H1 (cell line): ENCODE measurements at places on chromosomes 1 and 21. TPM values are rescaled to one million over a fixed set of nuclear protein-coding genes. Genes with fewer than 3 reads are reported as not detected.

DNA sequence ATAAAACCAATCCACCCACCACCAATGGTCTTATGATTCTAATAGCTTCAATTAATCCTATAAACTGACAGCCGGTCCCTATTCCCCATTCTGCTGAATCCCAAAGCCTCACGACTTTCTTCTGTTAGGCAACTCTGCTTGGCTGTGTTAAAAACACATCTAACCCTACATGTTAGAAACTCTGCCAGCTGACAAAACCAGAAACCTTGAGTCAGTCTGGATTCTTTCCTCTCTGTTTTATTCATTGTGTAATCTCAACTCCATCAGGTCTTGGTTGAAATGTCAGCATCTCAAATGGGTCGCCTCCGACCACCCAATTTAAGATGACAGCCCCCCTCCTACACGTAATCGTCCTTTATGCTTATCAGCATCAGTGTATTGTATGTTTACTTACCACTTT lies 312.1 kb downstream of the DISC1 start:
- H3K4me1 ChIP-seq, result no peaks in the 10 kb centered on the region
- DNase-seq, result no peak
- H3K36me3 ChIP-seq, result no peaks in the 10 kb centered on the region
- no peak overlapping the region for H3K27ac ChIP-seq
- H3K4me3 ChIP-seq, result no peak overlapping the region

GRCh38 chr1:952201-952600 lies 6.9 kb downstream of the NOC2L start:
- H3K27me3 ChIP-seq, result no peaks in the 10 kb centered on the region
- no peak overlapping the region for H3K4me3 ChIP-seq
- no peaks in the 10 kb centered on the region; the same call in 1 of the 2 replicates for H3K4me1 ChIP-seq
- no peak for DNase-seq

The CXADR gene
- 142 and 145 TPM in 2 replicates for total RNA-seq

The S100A9 gene
- not detected in 2 replicates for total RNA-seq

The PRELP gene
- total RNA-seq, result 0.13 and 0.19 TPM in 2 replicates

DNA sequence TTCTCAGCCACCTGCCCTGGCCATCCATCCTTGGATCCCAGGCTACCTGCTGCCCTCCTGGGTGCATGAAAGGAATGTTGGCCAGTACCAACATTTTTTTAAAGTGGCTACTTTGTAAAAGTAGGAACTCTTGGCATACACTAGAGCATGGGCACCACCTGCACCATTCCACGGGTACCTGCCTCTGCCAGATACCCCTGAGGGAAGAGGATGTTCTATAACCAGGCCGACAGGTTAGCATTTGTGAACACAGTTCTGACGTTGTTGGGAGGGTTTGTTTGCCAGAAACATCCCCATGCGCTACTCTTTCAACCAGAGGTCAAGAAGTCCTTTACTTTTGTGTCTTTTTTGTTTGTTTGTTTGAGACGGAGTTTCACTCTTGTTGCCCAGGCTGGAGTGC lies 43.0 kb downstream of the EVA1C start:
- 0 out of 2 replicates have a peak, but pooled peaks cover 3% of the 10 kb centered on the region for H3K4me1 ChIP-seq
- H3K4me3 ChIP-seq, result no peak overlapping the region
- H3K36me3 ChIP-seq, result no peaks in the 10 kb centered on the region
- H3K27ac ChIP-seq, result no peak overlapping the region

The CAPN9 gene
- 0.22 and 0.44 TPM in 2 replicates for total RNA-seq

The HCN3 gene
- 5.5 and 6.4 TPM in 2 replicates for total RNA-seq

DNA sequence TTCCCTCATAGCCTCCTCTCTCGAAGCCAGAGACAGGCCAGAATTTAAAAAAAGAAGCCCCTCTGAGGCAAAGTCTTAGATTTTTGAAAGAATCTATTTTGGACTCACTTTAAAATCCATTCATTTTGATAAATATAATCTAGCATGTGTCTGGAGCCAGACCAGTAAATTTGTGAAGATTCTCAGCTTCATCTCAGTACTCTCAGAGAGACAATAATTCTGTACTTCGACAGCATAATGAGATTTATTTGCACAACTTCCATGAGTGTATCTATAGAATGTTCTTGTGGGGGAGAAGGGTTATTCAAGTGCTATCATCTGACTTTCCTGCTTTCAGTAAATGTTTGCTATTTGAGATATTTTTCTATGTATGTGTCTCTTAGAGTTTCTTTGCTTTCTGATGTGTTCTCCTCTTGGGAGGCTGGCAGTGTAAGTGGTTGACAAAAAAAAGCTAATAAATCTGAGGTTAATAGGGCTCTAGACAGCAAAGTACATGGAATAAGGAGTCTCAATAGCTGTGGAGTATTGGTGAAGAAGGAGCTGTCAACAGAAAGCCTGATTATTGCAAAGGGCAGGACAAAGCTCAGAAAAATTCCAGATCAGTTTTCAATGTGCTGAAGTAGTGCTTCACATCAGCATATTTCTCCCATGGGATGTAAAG lies 223.0 kb downstream of the PTBP2 start:
- no peaks in the 10 kb centered on the region for H3K27me3 ChIP-seq
- no peaks in the 10 kb centered on the region for H3K36me3 ChIP-seq
- H3K4me1 ChIP-seq, result no peaks in the 10 kb centered on the region
- H3K27ac ChIP-seq, result no peak overlapping the region

The CFHR2 gene
- not detected in 2 replicates for total RNA-seq

GRCh38 chr1:241964550-241965282 lies 7.1 kb downstream of the BECN2 start:
- H3K27me3 ChIP-seq, result no peaks in the 10 kb centered on the region
- DNase-seq, result no peak
- no peak overlapping the region for H3K4me3 ChIP-seq
- H3K27ac ChIP-seq, result no peak overlapping the region
- H3K36me3 ChIP-seq, result no peaks in the 10 kb centered on the region

DNA sequence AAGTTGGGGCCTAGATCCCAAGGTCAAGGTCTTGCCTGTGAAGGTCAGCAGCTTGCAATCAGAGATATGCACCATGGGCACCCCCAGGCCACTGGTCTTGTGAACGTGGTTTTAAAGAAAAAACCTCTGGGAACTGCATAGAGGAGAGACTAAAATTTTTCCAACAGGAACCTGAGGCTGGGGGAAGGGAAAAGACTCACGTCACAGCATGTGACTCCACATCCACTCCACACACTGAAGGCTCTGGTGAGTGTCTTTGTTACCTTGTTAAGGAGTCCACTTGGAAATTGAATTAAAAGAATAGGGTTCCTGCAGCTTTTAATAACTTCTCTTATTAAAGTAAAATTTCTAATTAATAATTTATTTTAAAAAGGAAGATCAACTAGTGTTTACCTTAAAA lies 224.9 kb downstream of the DAB1 start:
- H3K27me3 ChIP-seq, result peaks cover 10% of the 10 kb centered on the region
- H3K4me1 ChIP-seq, result peaks cover 24% of the 10 kb centered on the region
- H3K36me3 ChIP-seq, result no peaks in the 10 kb centered on the region
- no peak overlapping the region for H3K27ac ChIP-seq
- no peak overlapping the region for H3K4me3 ChIP-seq
- no peak for DNase-seq

DNA sequence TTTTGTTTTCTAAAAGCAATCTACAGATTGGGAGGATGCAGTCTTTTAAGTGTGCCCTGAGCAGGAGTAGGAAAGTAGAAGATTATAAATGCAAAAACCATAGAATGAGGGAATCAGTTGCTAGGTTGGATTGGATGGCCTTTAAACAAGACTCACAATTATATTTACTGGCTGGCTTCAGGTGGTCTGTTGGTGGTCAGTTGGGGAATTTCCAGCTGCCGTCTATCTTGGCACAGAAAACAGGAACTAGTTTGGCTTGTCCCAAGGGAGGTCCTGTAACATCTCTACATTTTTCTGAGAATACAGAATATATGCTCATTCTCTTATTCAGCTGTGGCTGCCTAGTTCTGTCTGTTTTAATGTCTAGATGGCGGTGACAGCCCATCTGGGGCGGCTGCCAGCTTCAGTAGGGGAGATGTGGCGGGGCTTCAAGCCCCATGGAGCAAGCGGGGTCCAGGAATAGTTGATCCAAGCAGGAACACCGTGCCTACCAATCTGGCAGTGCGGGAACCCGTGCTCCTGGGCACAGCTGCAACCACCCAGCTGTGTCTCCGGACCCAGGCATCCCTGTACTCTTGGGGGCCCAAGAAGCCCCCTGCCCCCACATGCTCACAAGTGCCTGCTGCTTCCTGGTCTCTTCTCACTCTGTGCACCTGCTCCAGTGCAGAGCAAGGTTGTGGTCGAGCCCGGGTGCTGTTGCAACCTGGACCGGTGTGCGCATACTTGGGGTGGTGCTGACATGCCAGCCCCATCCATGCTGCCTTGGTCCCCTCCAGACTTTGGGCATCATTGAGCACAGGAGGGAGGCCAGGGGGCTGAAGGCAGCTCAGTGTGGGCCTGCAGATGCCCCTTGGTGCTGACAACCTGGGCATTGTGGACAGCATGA lies 1182.6 kb downstream of the AMY1C start:
- no peaks in the 10 kb centered on the region for H3K36me3 ChIP-seq
- no peaks in the 10 kb centered on the region for H3K27me3 ChIP-seq
- H3K4me3 ChIP-seq, result no peak overlapping the region
- H3K4me1 ChIP-seq, result 0 out of 2 replicates have a peak, but pooled peaks cover under 1% of the 10 kb centered on the region
- no peak overlapping the region for H3K27ac ChIP-seq
- DNase-seq, result no peak

The LRRN2 gene
- total RNA-seq, result 2.3 and 2.5 TPM in 2 replicates

- H3K4me1 ChIP-seq, result no peaks in the 10 kb centered on the region
- H3K36me3 ChIP-seq, result no peaks in the 10 kb centered on the region
- H3K4me3 ChIP-seq, result no peak overlapping the region
Measured at GRCh38 chr1:178495158-178495557, 1.6 kb downstream of the CLEC20A start.

DNA sequence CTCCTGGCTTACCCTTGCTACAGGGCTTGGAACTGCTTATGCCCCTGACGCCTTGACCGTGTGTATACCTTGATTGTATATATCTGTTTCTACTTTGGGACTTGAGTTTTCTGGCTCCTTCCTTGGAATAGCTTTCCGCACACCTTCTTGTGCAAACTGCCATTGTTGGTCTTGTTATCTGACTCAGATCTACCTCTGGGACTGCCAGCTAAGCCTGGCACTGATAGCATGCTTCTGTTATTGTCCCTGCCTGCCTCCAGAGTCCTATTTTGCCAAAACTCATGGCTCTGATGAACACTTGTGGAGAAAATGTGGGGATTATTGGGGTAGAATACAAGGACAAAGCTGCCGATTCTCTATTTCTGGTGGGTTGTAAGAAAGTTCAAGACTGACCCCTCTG lies 15.4 kb downstream of the FMOD start:
- no peaks in the 10 kb centered on the region for H3K27me3 ChIP-seq
- no peak for DNase-seq
- H3K4me1 ChIP-seq, result no peaks in the 10 kb centered on the region; the same call in 1 of the 2 replicates
- no peaks in the 10 kb centered on the region for H3K36me3 ChIP-seq
- H3K27ac ChIP-seq, result no peak overlapping the region

GRCh38 chr1:55402142-55402541 lies 187.0 kb upstream of the USP24 start:
- no peaks in the 10 kb centered on the region for H3K4me1 ChIP-seq
- H3K36me3 ChIP-seq, result no peaks in the 10 kb centered on the region
- no peaks in the 10 kb centered on the region for H3K27me3 ChIP-seq
- no peak overlapping the region for H3K27ac ChIP-seq

DNA sequence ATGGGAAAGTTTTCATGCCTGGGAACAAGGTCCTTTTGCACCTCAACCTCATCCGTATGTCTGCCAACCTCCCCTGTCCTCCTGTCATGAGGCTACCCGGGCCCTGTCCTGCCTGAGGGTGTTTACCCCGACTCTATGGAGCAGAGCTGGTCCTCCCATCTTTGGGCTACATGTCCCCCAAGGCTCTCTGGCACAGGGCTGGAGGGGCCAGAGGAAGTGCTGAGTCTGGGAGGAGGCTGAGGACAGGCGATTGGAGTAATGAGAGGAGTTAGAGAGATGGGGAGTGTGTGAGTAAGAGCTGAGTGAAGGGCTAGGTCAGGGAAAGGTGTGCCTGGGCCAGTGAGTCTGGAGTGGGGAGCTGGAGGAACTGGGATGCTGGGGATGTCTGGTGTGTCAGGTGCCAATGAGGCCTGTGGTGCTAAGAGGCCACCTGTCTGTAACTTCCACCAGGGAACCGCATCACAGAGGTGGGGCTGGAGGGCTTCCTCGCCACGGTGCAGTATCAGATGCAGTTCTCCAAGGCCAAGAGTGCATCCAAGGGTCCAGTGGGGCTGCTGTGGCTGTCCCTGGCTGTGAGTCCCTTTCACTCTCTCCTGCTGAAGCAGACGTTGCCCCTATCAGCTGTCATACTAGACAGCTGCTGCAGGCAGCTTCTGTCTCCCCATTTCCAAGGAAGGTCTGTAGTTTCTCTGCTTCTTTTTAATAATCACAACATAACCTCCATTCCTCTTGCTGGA lies 11.7 kb downstream of the LRRC71 start:
- 0 out of 2 replicates have a peak, but pooled peaks cover 4% of the 10 kb centered on the region for H3K4me1 ChIP-seq
- no peak overlapping the region for H3K4me3 ChIP-seq
- peaks cover 6% of the 10 kb centered on the region for H3K27me3 ChIP-seq
- DNase-seq, result no peak

The NT5C1A gene
- total RNA-seq, result not detected in 2 replicates

- no peaks in the 10 kb centered on the region for H3K4me1 ChIP-seq
- H3K27ac ChIP-seq, result no peak overlapping the region
- no peaks in the 10 kb centered on the region for H3K36me3 ChIP-seq
- no peaks in the 10 kb centered on the region for H3K27me3 ChIP-seq
- no peak for DNase-seq
Measured at GRCh38 chr1:47794530-47794929, 202.7 kb downstream of the TRABD2B start.

GRCh38 chr1:2783435-2784397 lies 17.8 kb downstream of the TTC34 start:
- no peak overlapping the region for H3K4me3 ChIP-seq
- no peaks in the 10 kb centered on the region for H3K36me3 ChIP-seq
- DNase-seq, result no peak
- no peak overlapping the region for H3K27ac ChIP-seq
- no peaks in the 10 kb centered on the region for H3K27me3 ChIP-seq
- H3K4me1 ChIP-seq, result peaks cover 2% of the 10 kb centered on the region; the same call in 1 of the 2 replicates

The SIM2 gene
- 0.26 and 0.34 TPM in 2 replicates for total RNA-seq

The KRTAP20-1 gene
- total RNA-seq, result not detected in 2 replicates

GRCh38 chr21:15051644-15052458 lies 12.9 kb downstream of the NRIP1 start:
- no peaks in the 10 kb centered on the region for H3K36me3 ChIP-seq
- peaks cover 23% of the 10 kb centered on the region; the same call in 1 of the 2 replicates for H3K4me1 ChIP-seq
- no peaks in the 10 kb centered on the region for H3K27me3 ChIP-seq
- no peak overlapping the region for H3K4me3 ChIP-seq
- H3K27ac ChIP-seq, result no peak overlapping the region
- no peak for DNase-seq

- H3K27me3 ChIP-seq, result no peaks in the 10 kb centered on the region
- H3K4me3 ChIP-seq, result no peak overlapping the region
- H3K27ac ChIP-seq, result no peak overlapping the region
- DNase-seq, result no peak
- H3K36me3 ChIP-seq, result no peaks in the 10 kb centered on the region
Measured at GRCh38 chr1:3168678-3169077, 99.7 kb downstream of the PRDM16 start.

The KIF2C gene
- 66.4 and 68.1 TPM in 2 replicates for total RNA-seq

DNA sequence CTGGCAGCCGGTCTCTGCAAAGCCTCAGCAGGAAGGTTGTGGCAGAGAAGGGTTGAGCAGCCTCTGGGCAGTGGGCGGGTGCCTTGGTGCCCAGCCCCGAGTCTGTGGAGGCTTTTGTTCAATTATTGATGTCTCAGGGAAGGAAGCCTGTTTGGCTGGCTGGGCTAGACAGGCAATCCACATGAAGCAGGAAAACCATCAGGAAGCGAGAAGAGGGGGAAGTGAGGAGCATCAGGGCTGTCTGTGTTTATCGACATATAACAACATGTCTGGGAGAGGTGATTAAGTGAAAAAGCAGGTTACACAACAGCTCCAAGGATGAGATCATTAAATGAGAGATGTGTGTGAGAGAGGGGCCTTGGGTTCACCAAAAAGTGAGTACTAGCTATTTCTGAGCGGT lies 105.4 kb downstream of the UBE2U start:
- H3K4me3 ChIP-seq, result no peak overlapping the region
- DNase-seq, result no peak
- 0 out of 2 replicates have a peak, but pooled peaks cover 4% of the 10 kb centered on the region for H3K4me1 ChIP-seq
- H3K27me3 ChIP-seq, result no peaks in the 10 kb centered on the region
